ENCODE measurements at places on chromosomes 12 and 14. TPM values are rescaled to one million over a fixed set of nuclear protein-coding genes. Genes with fewer than 3 reads are reported as not detected.

DNA sequence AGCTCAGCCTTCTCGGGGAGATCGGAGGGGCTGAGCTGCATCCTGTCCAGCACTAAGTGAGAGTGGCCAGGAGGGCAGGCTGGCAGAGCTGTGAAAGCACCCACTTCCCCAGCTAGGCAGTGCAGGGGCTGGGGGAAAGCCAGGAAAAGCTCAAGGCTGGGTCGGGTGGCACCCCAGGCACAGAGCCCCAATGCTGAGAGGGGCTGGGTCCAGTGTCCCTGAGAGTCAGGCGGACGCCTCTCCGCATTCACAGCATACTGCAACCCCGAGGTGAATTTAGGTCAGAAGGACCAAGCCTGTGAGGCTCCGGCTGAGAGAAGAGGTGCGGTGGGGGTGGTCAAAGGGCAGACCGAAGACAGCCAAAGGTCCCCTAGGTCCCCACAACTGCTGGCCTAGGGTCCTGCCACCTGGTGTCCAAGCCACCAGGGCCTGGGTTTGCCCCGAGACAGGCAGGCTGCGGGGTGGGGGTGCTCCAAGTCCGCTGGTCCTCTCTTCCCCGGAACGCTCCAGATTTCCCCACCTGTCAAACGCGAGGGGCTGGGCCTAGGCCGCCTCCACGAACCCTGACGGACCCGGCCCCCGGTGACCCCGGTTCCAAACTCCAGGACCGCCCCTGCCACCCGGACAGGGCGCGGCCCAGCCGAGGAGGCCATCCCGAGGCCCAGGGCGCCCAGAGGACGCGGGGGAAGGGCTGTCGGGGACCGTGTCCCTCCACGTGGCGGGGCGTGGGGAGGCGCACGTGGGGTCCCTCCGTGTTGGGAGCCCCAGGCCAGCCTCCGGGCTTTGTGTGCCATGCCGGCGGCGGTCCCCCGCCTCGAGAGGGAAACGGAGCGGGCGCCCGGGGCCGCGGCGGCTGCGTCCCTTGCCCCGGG is 527 bp downstream of the CAMKK2 start:
- DNase-seq: peak; percentile 25

The TMPRSS12 gene
- not detected for total RNA-seq

GRCh38 chr14:100221533-100222223 is 17.3 kb upstream of the YY1 start:
- peak; percentile 61 for DNase-seq

The RNASE7 gene
- total RNA-seq: not detected

The B4GALNT3 gene
- not detected for total RNA-seq

- DNase-seq: no peak
Measured at GRCh38 chr12:53793221-53793620, 41.4 kb upstream of the CISTR start.

The BIN2 gene
- not detected for total RNA-seq

DNA sequence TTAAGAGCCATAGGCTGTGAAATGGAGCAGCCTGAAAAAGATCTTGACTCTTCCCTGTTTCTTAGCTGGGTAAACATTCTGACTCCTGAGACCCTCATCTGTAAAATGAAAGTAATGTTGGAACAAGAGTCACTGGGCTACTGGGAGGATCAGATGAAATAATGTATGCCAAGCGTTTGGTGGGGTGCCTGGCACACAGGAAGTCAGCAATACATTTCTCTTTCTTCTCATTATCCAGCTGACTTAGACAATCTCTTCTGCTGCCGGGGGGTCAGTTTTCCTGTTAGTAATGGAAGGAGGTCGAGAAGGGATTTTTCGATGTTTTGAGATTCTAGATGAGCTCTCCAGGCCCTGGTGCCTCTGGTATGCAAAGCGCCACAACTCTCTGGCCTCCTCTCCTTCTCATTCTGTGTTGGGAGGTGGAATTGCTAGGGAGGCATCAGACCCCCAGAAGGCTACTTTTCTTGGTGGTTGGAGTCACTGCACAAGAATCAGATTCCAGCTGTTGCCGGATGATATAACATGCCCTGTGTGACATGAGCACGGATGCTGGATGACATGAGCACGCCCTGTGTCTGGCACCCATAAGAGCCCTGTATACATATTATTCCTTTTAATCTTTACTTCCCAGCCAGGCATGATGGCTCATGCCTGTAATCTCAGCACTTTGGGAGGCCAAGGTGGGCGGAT is 4.3 kb downstream of the OASL start:
- DNase-seq: no peak

DNA sequence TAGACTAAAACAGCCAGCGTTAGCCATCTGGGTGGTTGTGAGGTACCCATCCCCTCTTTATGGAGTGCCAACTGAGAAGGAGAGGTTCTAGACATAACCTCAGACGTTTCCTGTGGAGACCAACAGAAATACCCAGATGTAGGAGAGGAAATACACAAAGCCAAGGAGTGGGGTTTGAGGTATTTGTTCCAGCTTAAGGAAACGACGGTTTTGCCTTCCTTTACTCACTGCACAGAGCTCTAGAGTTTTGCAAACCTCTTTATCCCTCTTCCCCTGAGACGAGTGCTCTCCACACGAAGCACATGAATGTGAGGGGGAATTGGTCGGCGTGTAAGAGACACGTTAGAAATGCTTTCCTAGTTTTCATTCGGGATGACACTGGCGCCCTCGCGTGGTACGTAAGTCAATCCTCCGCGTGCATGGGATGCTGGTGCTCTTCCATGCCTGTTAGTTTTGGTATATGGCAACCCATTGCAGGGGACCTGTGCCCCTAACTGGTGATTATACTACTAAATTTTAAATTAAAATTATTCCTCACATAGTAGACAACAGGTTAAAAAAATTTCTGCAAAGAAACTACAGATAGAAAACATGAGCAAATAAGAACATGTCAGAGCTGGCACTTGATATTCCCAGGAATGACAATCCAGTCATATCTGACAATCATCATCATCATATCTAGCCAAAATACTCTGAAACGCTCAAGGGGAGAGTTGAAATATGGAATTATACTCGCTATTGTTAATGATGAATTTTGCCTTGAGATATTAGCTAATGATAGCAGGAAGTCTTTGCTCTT is 121.7 kb downstream of the PPM1H start:
- peak; percentile 83 for DNase-seq

GRCh38 chr14:38255673-38256532 is at the start of gene CLEC14A:
CLEC14A (minus strand) TSS chr14:38256093; CDS start chr14:38256022, 71 bp downstream.
- DNase-seq: peak; percentile 99

DNA sequence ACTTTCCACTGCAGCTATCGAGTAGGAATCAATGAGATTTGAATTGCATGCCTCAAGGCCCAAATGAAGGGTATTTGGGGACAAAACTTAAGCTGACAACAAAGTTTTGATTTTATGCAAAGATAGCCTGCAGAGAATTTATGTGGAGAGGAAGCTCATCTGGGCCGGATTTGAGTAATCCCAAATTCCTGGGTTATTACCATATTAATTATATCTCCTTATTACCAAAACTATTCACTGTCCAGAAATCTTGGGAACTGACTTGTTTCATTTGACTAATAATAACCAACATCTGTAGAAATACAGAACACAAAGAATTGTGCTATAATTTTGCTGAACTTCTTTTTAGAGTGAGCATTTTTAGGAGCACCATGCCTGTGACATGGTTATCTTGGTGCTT is 70.4 kb downstream of the KITLG start:
- no peak for DNase-seq

The P2RX7 gene
- total RNA-seq: 8.8 TPM

- no peak for DNase-seq
Measured at GRCh38 chr12:162467-163307, 51.3 kb downstream of the SLC6A12 start.

The SDSL gene
- total RNA-seq: 2.4 TPM

DNA sequence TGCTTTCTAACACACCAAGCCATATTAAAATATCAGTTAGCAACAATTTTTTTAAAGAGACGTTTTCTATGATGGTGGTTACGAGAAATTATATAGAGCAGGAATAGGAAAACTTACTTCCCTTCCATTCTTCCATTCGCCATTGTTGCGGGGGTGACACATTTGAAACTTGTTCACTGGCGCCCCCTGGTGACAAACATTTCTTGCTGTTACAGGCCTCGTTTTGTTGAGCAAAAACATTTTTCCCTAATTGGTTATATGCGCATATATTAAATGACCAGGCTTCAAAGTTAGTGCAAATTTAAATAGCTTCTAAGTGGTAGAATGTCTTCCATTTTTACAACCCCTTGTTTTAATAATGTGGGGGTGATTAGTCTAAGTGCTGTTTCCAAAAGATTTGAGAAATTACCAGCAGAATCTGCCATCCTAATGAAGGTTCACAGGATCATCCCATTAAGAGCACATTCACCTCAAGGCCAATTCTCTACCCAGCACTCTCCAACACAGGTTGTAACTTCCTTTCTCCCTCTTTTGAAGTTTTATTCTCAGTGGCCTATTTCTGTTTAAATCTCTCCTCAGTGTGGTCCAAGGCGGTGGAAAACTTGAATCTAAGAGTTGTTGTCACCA is 1124.7 kb downstream of the FLRT2 start:
- DNase-seq: peak; percentile 23

DNA sequence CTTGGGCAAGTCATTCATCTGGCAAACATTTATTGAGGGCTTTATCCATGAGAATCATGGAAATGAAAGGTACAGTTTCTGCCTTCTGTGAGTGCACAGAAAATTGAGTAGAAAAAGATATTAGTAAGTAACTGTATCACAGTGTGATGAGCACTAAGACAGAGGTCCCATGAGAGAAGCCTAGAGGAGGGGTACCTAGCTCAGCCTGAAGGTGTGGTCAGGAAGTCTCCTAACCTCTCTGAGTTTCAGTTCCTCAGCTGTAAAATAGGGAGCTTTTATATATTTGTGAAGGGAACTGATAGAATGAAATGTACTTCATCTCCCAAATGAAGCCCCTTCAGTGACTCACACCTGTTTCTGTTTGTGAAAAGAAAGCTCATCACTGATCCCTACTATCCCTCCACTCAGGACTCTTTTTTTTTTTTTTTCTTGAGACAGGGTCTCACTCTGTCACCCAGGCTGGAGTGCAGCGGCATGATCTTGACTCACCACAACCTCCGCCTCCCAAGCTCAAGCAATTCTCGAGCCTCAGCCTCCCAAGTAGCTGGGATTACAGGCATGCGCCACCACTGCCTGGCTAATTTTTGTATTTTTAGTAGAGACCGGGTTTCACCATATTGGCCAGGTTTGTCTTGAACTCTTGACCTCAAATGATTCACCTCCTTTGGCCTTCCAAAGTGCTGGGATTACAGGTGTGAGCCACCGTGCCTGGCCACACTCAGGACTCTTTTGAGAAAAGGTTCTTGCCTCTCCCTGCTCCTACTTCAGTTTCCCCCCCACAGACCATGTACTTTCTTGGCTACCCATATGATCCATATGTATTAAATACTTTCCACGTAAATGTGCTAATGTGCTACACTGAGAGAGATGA is 93.7 kb upstream of the FUT8 start:
- no peak for DNase-seq

DNA sequence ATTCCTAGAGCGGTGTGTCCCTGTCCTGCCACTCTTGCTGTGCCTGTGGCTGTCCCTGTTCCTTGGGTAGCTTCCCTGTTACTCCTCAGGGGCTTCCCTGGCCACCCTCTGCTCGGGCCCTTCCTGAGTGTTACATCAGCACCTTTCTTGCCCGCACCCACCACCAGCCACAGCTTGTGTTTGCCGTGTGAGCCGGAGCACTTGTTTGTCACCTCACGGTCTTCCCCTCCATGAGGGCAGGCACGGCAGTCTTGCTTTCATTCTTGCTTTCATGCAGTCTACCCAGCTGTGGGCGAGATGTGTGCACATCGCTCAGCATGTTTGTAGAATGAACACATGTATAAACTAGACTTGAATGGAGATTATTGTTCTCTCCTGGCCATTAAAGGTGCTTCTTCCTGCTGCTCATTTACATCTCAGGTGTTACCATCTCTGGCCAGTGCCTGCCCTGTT is 42.0 kb downstream of the TRAF3 start:
- DNase-seq: no peak

The CACNA2D4 gene
- 0.17 TPM for total RNA-seq

The SLC25A47 gene
- total RNA-seq: not detected

The LGALS3 gene
- 202 TPM for total RNA-seq

DNA sequence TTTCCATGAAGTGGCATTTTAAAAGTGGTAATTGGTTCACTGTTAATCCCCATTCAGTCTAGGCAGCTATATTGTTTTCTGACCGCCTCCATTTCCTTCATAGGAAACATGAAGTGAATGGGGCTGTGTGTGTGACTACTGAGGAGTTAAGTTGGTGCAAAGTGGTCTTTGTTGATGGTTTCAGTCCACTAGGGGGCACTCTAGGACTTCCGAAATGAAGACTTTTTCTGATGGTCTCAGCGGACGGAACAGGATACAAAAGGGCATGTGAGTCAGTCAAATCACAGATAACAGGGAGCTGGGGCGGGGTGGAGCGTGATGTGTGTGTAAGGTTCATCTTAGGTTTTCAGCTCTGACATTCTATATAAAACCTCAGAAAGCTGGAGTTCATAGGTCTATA is 240.1 kb upstream of the OR4E1 start:
- peak; percentile 96 for DNase-seq

DNA sequence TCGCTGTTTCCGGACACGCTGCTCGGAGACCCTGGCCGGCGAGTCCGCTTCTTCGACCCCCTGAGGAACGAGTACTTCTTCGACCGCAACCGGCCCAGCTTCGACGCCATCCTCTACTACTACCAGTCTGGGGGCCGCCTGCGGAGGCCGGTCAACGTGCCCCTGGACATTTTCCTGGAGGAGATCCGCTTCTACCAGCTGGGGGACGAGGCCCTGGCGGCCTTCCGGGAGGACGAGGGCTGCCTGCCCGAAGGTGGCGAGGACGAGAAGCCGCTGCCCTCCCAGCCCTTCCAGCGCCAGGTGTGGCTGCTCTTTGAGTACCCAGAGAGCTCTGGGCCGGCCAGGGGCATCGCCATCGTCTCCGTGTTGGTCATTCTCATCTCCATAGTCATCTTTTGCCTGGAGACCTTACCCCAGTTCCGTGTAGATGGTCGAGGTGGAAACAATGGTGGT is 90.0 kb downstream of the GALNT8 start:
- no peak for DNase-seq

DNA sequence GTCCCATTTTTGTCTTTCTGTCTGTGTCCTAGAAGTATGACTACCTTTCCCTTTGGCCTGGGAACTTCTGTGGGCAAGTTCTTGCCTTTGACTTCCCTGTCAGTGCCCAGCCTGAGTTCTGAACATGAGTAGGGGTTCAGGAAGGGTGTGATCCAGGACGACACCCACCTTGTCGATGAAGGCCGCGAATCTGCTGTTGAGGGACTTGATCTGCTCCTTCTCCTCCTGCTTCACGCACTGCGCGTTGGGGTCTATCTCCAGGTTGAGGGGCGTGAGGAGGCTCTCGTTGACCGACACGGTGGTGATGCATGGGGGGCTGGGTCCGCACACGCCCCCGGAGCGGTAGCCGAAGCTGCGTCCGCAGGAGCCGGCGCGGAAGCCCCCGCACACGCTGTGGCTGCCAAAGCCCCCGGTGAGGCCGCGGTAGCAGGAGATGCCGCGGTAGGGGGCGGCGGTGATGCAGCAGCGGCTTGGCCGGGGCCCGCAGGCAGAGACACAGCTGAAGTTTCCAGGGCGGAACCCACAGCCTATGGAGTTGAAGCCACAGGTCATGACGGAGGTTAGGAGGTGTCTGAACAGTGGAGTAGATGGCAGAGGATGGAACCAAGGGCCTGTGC is at the start of gene KRT83:
KRT83 (minus strand) TSS at position 615 of the 617 bp plus-strand sequence; CDS start at position 552, 63 bp downstream.
- no peak for DNase-seq

Data from dermis blood vessel endothelial cell (primary cell).